ENCODE measurements at places on chromosomes 7 and 10.

- no peaks in the 10 kb centered on the region for H3K36me3 ChIP-seq
- H3K27me3 ChIP-seq = no peaks in the 10 kb centered on the region
- no peak for DNase-seq
- H3K4me3 ChIP-seq = no peak overlapping the region
- no peak overlapping the region for H3K27ac ChIP-seq
These were observed 60.1 kb upstream of the CAPZA2 start for GRCh38 chr7:116802144-116802745.

GRCh38 chr10:113704637-113705343, 25.1 kb downstream of the CASP7 start:
- DNase-seq = no peak
- no peaks in the 10 kb centered on the region for H3K36me3 ChIP-seq
- H3K4me3 ChIP-seq = no peak overlapping the region
- H3K27me3 ChIP-seq = no peaks in the 10 kb centered on the region

GRCh38 chr7:156230576-156230975, 410.0 kb upstream of the RNF32 start:
- H3K36me3 ChIP-seq = no peaks in the 10 kb centered on the region
- no peak overlapping the region for H3K4me3 ChIP-seq
- H3K4me1 ChIP-seq = no peaks in the 10 kb centered on the region
- no peaks in the 10 kb centered on the region for H3K27me3 ChIP-seq
- no peak overlapping the region for H3K27ac ChIP-seq
- DNase-seq = peak; percentile 20

DNA sequence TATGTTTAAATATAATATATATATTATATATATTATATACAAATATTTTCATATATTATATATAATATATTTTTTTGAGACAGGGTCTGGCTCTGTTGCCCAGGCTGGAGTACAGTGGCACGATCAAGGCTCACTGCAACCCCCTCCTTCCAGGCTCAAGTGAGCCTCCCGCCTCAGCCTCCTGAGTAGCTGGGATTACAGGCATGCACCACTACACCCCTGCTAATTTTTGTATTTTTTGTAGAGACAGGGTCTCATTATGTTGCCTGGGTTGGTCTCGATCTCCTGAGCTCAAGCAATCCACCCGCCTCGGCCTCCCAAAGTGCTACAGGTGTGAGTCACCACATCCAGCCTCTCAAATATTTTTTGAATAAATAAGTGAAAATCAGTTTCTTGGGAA, 215.5 kb downstream of the GATA3 start:
- H3K4me1 ChIP-seq = no peaks in the 10 kb centered on the region
- H3K27ac ChIP-seq = no peak overlapping the region
- H3K27me3 ChIP-seq = no peaks in the 10 kb centered on the region

Data from vagina (tissue), 2 donors.